ENCODE measurements at places on chromosomes 2 and 18.
A peak's percentile ranks its signal among the peaks of the same experiment; 100 is the strongest.

- no peak for DNase-seq
Observed at GRCh38 chr2:28360718-28361293, 31.9 kb upstream of the FOSL2 start.

- no peak for DNase-seq
Observed at GRCh38 chr18:24421831-24422230, 4.6 kb upstream of the IMPACT start.

GRCh38 chr2:216984937-216985336, 125.1 kb upstream of the TNP1 start:
- DNase-seq, result no peak

DNA sequence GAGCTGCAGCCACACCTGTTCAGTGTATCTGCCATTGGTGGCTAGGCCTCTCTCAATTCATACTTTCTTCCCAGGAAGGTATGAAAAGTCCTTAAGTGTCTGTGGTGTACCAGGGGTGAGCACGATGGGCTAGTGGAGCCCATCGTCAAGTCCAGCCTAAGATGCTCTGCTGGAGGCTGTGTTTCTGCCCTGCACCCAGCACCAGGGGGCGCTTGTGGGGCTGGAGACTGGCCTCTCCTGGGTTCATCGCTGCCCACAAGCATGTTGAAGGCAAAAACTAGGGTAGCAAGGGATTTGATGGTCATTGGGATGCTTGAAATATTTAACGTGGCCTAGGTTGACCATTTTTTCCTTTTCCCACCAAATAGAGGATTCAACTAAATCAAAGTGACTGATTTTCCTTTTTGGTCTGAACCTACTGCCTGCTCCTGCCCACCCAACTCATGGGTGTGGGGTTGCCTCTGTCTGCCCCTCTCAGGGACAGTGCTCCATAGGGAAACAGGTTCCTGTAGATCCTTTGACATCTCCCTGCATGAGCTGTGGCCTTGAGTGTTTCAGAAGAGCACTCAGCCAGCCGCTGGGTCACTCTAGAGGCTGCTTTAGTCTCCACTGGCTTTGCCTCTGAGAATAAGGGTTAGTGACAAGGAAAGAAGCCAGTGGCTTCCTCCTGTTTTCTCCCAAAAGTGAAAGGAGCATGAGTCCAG, 59.0 kb downstream of the TPGS2 start:
- DNase-seq, result peak; percentile 12

- DNase-seq, result no peak
Observed at GRCh38 chr18:12257996-12258718, 4.0 kb downstream of the CIDEA start.

DNA sequence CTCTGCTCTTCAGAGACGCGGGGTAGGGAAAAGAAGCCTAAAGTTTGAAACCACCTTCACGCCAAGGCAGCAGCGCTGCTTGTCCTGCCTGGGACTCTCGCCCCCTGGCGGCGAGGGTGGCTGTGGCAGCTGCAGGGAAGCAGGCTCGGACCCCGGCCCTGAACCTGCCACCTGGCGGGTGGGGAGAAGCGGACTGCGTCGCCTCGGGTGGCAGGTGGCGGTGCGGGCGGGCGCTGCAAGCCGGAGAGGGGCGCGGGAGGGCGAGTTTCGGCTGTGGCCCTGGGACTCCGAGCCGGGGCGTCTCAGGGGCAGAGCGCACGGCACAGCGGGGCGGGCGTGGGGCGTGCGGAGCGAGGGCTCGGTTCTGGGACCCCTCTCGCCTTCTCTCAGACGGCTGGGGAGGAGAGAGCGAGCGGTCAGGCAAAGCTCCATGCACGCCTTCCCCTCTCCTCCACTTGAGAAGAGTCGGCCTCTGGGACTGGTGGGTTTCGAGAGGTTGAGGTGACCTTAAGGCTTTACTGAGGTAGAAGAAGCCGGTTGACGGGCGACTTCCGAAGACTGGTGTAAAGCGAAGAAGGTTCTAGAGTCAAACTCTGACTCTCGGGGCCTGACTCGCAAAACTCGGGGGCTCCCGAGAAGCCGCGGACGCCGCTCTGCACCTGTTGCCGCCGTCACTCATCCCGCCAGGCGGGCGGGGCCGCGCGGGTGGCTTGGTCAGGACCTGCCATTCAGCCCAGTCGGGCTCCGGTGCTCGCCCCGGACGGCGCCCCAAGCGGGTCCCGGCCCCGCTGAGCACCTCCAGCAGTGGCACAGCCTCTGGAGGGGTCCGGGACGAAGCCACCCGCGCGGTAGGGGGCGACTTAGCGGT, 1.1 kb upstream of the BOLL start:
- no peak for DNase-seq

DNA sequence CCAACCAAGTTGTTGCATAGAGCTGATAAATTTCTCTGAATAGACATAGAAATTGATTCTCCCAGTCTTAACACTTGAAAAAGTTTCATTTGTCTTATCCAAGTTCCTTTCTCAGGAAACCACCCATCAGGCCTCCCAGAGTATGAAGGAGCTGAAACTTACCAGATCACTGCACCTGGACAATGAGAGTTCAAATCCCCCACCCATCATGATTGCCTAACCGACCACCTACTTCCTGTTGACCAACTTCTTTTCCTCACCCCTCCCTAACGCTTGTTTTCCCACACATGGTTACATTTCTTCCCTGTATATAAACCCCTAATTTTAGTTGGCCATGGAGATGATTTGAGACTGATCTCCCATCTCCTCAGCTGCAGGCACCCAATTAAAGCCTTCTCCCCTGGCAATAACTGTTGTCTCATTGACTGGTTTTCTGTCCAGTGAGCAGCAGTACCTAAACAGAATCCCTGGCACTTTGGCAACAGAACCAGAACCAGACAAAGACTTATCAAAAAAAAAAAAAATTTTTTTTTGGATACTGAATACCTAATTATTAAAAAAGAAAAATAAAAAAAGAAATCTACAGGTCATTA, 103.0 kb downstream of the SPIRE1 start:
- DNase-seq, result no peak

DNA sequence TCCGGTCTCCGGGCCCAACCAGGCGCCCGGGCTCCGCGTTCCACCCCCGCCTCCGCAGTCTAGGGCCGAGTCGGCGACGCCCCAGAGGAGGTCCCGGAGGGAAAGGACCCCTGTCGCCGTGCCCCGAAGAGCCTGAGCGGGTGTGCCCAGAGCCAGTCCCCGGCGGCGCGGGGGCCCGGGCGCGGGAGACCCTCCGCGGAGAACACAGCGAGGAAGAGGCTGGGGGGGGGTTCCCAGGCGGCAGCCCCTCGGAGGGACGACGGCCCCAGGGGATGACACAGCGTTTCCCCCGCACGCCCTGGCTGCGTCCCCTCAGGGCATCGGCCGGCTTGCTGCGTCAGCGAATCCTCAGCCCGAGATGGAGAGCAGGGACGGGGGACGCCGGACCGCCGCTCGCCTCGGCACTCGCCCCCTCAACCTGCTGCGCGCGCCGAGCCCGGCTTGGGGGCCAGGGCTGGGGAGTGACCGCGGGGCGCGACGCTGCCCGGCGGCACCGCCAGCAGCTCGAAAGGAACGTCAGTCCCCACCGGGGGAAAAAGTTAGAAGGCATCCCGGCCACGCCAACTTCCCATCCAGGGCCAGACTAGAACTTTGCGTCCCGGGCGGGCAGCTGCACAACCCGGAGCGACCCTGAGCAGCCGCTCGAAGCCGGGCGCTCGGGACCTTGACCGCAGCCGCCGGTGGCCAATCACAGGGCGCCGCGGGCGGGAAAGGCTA, 711 bp downstream of the SFXN5 start:
- peak; percentile 20 for DNase-seq

- DNase-seq, result no peak
Observed at GRCh38 chr2:54611830-54612545, 111.5 kb upstream of the EML6 start.

- DNase-seq, result no peak
Observed at GRCh38 chr2:26936855-26937254, 33.6 kb upstream of the MAPRE3 start.

DNA sequence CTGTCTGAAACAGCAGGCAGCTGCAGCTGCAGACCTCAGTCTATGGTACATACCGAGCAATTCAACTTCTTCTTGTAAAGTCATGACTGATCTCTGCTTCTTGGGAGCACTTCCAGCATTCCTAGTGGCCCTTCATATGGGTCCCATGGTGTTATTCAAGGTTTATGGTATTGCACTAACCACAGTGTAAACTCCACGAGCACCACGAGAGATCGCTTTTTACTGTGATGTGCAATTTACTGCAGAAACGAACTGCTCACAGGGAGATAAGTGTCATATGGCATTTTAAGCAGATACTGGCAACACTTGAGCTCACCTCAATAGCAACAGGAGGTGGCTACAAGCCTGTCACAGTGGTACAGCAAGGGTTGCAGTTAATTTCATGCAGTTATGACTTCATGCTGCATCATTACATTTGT, 38.6 kb upstream of the SH3BP4 start:
- DNase-seq, result no peak

- DNase-seq, result no peak
Observed at GRCh38 chr2:144248350-144249034, 271.4 kb downstream of the ZEB2 start.
